ENCODE measurements at places on chromosomes 7 and 10.

DNA sequence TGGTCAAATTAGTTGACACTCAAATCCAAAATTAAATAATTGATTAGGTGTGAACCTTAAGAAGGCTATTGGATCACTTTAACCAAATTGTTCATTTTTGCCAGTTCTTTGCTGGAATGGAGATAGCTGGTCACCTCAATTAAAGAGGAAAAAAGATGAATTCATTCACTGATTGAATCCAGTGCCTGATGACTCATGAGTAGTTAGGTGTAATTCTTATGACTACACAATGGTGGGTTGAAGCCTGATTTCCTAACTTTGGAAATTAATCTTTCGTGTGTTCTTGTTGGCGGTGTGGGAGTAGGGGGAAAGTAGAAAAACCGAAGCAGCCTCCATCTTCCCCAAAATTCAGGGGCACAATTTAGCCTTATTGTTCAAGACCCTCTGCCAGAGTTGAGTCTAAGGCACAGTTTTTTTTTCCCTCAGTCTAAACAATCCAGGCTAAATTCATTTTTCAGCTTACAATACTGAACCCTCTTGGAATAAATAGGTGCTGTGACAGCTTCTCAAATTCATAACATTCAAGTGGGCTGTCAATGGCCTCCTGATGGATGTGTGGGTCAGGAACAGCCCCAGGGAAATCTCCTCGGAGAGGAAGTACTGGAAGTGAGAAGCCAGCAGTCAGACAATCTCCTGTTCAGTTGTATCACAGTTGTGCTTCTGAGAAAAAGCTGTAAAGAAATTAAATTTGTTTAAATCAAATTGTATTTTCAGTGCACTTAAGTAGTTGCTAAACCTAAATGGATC is 356.6 kb downstream of the BBS9 start:
- DNase-seq = no peak

GRCh38 chr7:36994456-36995112 is 270.3 kb upstream of the AOAH start:
- DNase-seq = no peak

DNA sequence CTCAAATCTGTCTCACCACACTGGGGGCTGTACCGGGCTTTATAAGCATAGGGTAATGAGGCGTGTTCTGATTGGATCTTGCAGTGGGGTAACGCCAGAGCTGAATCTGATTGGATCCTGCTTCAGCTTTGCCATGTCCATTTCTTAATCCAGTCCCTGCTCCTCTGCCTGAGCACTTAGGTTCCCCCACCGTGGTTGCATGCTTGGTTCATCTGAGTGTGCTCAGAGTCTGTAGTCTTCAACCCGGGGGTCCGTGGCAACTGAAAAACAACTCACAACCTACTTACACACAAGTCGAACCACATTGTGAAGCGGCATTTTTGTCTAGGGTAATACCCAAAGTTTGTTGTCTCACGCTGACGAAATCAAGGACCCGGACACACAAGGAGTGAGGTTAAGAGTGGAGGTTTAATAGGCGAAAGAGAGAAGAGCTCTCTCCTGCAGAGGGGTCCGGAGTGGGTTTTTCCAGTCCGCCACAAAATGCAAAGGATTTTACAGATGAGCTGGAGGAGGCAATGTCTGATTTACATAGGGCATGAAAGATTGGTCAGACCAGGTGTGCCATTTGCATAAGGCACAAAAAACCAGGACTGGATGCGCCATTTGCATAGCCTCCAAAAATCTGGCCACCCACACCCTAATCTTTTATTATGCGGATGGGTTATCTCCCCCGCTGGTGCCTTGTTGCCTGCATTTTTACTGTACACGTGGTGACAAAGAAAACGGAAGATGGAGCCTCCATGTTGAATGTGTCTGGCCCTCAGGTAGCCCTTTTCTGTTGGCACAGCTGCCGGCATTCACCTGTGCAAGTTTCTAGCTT is 641.8 kb upstream of the FOXK1 start:
- no peak for DNase-seq

GRCh38 chr10:131790021-131790420 is 110.8 kb upstream of the PPP2R2D start:
- peak; percentile 8 for DNase-seq

DNA sequence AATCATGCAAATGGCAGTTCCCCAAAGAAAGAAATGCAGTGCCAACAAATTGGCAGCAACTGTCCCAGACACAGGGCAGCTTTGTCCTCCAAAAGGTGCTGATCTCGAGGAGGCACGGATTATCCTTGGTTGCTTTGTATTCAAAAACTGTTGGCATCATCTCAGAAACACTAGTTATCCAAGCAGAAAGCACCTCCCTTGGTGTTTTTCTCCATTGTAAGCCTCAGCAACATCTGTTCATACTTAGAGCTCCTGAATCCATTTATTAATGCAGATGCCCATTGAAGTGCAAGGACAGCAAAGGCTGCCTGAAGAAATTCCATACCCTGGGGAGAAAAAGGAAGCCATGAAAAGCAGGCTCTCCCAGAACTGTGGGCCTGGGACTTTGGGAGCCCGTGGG is 1.1 kb upstream of the NPS start:
- DNase-seq = no peak

All from fibroblast of skin of scalp (primary cell).